ENCODE measurements at places on chromosomes 11 and 22.

- DNase-seq, result no peak
Observed at GRCh38 chr11:35111161-35112055, 27.6 kb upstream of the CD44 start.

DNA sequence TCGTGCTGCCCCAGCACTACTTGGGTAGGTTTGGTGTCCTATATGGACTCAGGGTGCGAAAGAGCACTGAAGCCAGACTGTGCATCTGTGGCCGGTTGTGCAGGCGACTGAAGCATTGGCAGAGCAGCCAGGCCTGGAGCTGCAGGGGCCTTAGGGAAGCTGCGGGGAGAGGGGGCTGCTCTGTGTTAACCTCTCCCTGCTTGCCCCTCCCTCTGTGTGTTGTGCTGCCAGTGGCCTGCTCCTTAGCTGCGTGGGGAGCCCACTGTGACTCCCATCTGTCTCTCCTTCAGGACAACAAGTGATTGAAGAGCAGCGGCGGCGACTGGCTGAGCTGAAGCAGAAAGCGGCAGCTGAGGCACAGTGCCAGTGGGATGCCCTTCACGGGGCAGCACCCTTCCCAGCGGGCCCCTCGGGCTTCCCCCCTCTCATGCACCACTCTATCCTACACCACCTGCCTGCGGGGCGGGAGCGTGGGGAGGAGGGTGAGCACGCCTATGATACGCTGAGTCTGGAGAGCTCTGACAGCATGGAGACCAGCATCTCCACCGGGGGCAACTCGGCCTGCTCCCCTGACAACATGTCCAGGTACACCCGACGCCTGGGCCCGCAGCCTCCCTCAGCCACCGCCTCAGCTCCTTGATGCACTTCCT is 34.3 kb downstream of the TREH start:
- no peak for DNase-seq

DNA sequence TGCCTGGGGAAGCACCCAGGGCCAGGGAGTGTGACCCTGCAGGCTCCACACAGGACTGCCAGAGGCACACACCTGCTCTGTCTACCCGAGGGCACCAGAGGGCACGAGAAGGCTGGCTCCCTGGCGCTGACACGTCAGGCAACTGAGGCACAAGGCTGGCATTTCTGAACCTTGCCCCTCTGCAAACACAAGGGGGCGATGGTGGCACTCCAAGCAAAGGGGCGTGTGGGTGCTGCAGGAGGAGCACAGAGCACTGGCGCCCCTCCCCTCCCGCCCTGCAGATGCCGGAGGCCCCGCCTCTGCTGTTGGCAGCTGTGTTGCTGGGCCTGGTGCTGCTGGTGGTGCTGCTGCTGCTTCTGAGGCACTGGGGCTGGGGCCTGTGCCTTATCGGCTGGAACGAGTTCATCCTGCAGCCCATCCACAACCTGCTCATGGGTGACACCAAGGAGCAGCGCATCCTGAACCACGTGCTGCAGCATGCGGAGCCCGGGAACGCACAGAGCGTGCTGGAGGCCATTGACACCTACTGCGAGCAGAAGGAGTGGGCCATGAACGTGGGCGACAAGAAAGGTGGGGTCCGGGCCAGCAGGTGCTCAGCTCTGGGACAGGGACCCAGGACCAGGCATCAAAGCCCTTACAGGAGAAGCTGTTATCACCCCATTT is 20.8 kb upstream of the TXNRD2 start:
- DNase-seq, result peak; percentile 22

- no peak for DNase-seq
Observed at GRCh38 chr11:9017773-9018172, 14.0 kb upstream of the NRIP3 start.

DNA sequence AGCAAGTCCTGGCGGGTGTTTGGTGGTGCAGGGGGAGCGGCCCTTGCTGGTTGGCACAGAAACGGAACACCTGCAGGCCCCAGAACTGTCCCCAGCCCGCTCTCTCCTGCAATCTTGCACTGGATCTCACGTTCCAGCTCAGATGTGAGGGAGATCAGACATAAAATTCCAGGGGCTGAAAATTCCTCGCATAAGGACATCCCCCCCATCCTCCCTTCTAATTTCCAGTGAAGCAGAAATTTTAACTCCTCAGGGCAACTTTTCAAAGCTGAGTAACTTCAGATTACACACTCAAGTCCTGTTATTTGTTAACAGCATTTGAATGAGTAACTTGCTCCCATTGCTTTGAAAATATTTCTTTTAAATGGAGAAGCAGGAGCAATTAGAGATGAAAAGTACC is 40.3 kb upstream of the RASSF10 start:
- DNase-seq, result no peak

DNA sequence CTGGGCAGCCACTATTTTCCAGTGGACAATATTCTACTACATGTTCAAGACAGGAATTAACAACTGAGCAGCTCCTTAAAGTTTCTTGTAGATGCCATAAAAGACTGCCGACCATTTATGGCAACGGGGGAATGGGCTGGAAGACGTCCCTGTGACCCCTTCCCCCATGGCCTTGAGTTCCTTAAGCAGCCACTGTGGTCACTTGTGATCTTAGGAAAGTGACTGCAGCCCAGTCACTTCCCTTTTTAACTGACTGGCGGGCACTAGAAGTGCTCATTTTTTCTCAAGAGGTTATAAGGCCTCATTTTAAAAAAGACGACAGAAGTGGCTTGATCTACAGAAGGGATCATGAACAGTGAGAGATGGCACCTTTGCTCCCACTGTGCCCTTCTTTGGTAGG is 153.2 kb upstream of the NARS2 start:
- no peak for DNase-seq

DNA sequence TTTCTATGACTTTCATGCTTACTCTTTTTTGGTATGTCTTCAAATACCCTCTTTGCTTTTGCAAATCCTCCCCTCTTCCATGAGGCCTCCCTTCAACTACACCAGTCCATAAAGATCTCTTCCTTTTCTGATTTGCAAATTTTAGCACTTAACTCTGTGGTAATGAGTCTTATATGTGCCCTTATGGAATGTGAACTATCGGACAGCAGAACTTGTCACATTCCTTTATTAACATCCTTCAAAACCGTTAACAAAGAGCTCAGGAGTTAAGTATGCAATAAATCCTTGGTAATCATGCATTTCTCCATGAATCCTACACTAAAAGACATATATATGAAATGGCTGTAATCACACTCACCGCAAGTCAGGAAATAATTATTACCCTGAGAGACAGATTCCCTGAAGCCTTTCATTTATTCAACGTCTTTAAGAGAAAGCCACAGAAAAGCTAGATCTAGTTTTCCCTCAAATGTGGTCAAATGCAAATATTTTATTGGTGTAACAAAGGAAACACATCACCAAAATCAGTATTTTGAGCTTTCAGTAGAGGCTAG is 7.4 kb downstream of the CLNS1A start:
- no peak for DNase-seq

- no peak for DNase-seq
Observed at GRCh38 chr22:49259839-49260615, 567.6 kb downstream of the BRD1 start.

- DNase-seq, result no peak
Observed at GRCh38 chr22:28023774-28024173, 104.7 kb upstream of the PITPNB start.

DNA sequence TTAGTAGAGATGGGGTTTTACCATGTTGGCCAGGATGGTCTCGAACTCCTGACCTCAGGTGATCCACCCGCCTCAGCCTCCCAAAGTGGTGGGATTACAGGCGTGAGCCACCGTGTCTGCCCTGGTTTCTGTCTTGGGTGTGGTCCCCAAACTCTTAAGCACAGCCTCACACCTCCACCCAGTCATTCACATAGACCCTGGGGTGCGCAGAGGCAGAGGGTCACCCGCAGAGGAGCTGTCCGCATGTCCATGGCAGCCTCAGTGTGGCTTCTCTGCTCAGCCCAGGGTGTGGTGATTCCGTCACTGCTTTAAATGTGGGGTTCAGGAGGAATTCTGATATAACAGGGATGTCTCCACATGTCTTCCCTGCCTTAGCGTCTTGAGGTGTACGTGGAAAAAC is 48.5 kb upstream of the PRODH start:
- DNase-seq, result no peak

DNA sequence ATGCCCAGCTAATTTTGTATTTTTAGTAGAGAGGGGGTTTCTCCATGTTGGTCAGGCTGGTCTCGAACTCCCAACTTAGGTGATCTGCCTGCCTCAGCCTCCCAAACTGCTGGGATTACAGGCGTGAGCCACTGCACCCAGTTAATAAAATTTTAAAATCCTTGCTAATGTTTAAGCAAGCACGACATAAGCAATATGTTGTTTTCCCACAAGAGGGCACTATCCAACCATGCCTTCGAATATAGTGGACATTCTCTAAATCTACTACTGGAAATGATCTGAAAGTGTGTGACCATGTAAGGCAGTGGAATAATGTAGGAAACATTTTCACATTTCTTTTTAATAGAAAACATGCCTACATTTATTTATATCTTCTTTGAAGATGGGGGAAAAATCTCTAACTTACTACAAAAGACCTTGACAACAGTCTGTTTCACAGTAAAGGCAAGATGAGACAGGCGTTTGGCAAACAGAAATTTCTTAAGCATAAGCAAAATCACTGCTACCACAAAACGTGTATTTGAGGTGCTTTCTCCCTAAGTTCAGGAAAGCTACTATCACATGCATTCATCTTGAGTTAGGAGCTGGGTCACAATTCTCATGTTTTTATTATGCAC is 38.2 kb downstream of the PITPNB start:
- peak; percentile 12 for DNase-seq

GRCh38 chr22:19933341-19934241 is 8.0 kb upstream of the COMT start:
- DNase-seq, result no peak

DNA sequence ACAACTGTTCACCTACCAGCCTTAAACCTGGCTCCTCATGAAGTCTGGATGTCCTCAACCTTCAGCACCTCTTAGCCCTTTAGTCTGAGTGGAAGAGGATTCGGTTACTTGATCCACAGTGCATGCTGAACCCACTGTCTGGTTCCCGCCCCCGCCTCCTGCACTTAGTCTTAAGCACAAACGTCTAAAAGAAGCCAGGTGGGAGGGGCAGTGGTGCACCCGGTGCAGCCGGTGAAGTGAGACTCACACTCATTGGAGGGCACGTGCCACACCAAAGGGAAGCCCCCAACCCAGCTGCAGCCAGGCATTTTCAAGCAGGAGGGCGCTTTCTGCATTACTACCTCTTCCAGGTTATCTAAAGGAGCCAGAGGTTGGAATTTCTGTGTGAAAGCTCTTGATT is 146.8 kb downstream of the COMMD9 start:
- no peak for DNase-seq

DNA sequence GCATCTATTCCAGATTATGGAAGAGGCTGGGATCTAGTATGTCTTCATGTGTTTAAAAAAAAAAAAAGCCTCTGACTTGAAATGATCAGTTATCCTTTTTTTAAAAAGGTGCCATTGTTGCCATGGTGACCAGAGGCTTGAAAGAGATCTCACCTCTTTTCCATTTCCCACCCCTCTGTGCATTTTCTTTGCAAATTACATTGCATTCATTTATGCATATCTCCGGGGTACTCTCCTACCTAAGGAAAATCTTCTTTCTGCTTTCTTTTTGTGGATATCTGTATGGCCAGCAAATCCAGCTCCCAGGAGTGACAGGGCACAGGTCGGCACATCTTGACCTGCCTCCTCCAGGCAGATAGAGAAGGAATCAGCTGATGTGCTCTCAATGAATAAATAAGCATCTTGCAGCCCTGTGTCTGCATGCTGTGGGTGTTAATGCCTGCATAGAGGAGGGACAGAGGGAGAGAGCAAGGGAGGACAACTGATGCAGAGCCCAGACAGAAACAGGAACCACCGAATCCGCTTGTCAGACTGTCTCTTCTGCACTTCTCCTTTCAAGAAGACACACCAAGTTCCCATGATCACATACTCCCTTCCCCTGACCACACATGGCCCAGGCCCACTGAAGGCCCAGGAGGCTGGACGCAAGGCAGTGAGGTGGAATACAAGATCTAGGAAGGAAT is 50.9 kb downstream of the CWC15 start:
- DNase-seq, result no peak

DNA sequence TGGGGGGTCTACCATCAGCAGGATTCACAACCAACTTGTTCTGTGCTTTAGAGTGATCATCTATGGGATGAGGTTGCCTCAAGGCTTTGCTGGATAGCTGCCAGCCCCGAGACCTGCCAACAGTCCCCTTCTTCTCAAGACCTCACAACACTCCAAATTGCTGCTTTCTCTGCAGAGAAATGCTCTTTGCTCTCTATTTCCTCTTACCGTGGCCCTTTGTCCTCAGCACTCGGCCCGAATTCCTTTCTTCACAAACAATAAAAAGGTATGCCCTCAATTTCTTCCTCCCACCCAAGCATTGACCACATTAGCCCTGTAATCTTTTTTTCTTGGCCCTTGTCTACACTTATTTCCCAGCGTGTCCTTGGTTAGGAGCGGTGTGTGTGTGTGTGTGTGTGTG is 147.4 kb upstream of the SNX19 start:
- DNase-seq, result no peak

DNA sequence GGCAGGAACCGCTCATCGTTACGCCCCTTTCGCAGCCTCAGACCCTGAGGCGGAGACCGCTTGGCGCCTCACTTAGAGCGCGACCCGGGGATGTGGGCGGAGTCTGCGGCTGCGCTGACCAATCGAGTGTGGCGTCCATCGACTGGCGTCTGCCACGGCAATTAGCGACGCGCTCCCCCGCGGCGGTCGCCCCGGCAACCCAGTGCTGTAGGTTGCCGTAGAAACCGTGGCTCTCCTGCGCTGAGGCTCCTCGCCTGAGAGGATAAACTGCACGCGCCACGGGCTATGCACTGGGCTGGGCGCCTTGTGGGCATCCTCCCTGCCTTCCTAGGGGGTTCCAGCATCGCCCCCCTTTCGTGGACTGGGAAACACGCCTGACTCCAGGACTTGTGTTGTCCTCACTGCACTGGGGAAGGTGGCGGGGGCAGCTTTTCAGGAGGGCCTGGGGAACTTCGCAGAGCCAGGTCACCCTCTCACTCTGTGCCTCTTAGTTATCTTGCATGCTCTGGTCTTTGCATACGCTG is 701 bp upstream of the P2RX6 start:
- DNase-seq, result peak; percentile 97

DNA sequence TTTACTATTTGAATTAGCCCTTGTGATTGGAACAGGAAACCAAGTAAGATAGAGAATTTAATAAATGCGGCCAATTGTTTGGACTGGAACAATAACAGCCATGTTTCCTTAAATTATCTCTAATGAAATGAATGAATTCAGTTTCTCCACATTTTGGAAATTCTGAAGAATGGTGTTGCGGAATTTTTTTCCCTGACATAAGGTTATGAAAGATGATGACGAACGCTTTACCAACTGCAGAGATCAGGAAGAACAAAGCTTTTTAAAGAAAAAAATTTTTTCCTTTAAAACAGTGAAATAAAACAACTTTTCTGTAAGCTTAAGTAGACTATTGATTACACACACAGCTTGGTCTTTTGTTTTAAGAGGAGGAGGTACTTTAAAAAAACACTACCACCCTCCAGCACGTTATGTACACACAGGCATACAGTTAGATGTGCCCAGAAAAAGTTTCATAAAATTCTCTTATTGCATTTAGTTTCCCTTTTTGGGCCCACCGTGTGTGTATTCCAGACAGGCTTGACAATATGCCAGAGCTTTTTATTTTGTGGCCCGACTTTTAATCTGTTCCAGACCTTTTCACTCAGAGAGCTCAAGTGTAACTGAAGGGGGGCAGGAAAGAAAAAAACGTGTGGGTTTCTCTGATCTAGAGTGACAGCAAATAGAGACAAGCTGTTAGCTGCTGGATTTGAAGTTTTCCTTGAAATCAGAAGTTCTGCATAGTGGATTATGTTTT is 77.3 kb downstream of the YAP1 start:
- DNase-seq, result no peak

Data from NCI-H1930 (cell line).